ENCODE measurements at places on chromosomes 12 and 14.

- no peak for DNase-seq
Measured at GRCh38 chr14:26599291-26599690, 1.5 kb upstream of the NOVA1 start.

GRCh38 chr12:94046626-94047410 lies 101.6 kb upstream of the PLXNC1 start:
- DNase-seq = no peak

- DNase-seq = peak; percentile 2
Measured at GRCh38 chr14:21917699-21918436, 244.2 kb upstream of the OR4E1 start.

- no peak for DNase-seq
Measured at GRCh38 chr12:76375470-76375869, 27.3 kb upstream of the BBS10 start.

DNA sequence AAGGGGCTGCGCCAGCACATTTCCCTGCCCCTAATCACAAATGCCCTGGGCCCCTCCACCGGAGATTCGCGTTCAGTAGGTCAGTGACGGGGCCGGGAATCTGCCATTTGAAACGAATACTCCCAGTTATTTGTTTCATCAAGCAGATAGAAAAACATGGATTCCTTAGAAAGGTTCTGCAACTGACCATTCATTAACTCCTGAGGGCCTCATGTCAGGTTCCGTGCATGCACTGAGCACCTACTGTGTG lies 25.6 kb upstream of the UBC start:
- DNase-seq = no peak

DNA sequence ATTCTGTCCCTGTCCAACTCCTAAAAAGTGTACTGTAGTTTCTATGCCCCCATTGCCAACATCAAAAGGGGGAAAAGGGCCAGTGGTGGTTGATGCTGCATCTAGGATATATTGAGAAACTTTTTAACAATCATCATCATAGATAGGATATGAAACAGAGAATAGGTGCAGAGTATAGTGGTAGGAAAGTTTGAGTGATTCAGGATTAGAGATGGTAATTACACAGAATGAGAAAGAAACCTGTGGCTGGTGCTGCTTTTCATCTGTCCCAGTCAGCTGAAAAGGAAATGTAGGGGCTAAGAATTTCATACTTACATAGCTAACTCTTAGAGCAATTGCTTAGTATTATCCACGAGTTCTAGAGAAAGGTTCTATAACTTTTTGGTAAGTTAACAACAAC lies 67.6 kb downstream of the GTF2A1 start:
- no peak for DNase-seq

- DNase-seq = no peak
Measured at GRCh38 chr12:52857500-52857899, 8.7 kb upstream of the KRT78 start.

- no peak for DNase-seq
Measured at GRCh38 chr12:115990241-115990640, 287.3 kb downstream of the MED13L start.

DNA sequence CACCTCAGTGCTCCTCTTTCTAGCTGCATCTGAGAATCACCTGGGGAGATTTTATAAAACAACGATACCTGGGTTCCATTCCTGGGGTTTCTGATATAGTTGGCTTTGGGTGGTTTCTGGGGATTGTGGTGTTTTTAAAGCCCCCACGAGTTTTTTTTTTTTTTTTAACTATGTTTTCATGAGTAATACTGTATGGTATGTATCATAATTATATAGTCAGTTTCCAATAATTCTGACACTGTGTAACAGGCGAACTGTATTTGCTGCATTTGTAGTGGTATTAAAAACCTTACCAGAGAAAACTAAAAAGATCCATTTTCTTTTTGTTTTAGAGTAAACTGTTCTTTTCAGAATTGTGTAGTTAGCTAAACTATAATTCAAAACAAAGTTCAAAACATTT lies 84.9 kb downstream of the SRGAP1 start:
- no peak for DNase-seq

GRCh38 chr12:40515041-40515816 lies 177.0 kb upstream of the CNTN1 start:
- DNase-seq = no peak

DNA sequence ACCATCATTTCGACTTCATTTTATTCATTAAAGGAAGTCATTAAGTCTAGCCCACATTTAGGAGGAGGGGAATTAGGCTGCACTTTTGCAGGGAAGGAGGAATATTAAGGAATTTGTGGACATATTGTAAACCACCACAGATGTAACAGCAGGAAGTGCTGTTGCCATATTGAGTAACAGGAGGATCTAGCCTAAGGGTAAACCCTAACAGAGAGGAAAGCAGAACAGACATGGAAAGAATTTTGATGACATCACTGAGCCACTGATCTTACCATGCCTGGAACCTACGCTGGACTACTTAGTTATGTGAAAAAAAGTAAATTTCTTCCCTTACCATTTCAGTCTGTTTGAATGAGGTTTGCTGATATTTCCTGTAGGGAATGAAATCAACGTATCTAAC lies 100.7 kb upstream of the ATF7IP start:
- no peak for DNase-seq

DNA sequence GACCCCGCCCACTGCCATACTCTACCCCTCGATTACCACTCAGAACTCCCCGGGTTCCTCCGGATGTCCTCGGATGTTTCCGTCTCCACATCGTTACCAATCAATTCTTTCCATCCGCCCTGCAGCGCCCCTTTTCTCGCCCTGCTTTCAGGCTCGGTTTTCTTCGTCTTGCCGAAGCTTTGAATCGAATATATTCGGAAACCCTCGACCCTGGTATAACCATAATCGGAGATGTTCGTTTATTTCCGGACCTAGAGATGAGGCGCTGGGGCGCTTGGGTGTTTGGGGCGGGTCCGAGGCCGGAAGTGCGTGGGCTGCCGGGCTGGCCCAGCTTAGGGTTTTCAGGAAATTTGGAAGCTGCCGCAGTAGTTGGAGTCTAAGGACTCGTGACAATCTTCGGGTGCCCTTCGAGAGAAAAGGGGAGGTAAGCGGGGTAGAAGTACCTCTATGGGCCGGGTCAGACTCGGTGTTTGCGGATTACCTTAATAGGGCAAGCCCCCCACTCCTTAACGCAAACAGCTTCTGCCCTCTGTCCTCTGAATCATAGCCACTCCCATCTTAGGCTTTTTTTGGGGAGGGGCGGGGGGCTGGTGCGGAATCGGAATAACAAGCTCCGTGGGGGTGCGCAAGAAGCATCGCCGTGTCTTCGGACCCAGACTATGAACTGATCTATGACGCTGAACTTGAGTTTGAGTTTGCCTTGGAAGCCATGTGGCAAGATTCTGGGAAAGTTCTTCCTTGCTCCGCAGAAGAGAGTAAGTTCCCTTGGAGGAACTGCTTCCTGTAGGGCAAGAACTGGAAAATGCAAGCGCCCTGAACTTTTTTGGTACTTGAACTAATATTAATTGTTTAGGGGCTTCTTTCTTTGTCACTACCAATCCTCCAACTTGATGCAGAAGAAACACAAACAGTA lies at the start of gene C14orf119:
Gene C14orf119, plus strand, starts transcription at position 310 of the 913 bp plus-strand sequence. CDS start 2,154 bp downstream, outside the sequence.
- no peak for DNase-seq

GRCh38 chr12:72872238-72872887 lies 600.2 kb downstream of the TRHDE start:
- DNase-seq = no peak

DNA sequence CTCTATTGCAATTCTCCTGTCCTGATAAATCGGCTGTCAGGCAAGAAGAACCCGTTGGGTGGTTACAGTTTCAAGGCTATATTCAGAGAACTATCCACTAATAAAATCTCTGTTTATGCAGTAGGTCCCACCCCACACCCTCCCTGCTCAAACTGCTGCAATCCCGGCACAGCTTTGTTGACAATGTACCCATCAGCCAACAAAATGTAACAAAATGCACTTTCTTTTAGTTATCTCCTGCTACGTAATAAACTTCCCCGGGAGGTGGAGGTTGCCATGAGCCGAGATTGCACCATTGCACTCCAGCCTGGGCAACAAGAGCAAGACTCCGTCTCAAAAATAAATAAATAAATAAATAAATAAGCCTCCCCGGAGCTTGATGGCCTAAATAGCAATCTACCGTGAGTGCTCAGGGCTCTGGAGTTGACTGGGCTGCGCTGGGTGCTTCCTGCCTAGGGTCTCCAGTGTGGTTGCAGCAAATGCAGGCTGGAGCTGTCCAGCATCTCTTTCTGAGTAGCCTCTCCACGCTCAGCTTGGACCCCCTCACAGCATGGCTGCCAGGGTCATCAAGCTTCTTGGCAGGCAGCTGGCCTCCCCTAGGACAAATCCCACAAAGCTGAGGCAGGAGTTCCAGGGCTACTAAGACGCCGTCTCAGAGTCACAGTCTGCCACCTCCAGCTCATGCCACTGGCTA lies 43.2 kb upstream of the FBRSL1 start:
- DNase-seq = no peak

GRCh38 chr12:41514021-41514777 lies 326.1 kb downstream of the PDZRN4 start:
- DNase-seq = no peak
